ENCODE measurements at places on chromosomes 4 and X. TPM values are rescaled to one million over a fixed set of nuclear protein-coding genes. Genes with fewer than 3 reads are reported as not detected.

DNA sequence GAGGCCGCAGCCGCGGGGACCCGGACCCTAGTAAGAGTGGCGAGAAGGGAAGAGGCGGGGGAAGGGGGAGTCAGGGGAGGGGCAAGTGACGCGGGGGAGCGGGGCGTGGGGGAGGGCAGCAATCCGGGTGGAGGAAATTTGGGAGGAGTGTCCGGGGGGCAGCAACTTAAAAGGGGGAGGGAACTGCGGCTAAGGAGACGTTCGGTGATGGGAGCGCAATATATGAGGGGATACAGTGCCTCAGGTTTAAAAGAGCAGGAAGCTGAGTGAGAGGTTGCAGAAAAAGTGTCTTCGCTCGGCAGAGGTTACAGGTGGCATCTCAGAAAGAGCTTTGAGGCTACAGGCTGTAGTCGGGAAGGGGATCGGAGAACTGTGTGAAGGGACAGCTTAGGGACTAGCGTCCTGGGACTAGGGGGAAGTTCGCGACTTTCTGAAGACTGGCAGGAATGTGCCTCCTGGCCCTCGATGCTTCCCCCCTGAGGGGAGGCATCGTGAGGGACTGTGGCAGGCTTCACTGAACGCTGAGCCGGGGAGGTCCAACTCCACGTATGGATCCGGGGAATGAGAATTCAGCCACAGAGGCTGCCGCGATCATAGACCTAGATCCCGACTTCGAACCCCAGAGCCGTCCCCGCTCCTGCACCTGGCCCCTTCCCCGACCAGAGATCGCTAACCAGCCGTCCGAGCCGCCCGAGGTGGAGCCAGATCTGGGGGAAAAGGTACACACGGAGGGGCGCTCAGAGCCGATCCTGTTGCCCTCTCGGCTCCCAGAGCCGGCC is 519 bp downstream of the FOXO4 start:
- no peak for DNase-seq

- no peak for DNase-seq
These were observed 101.4 kb downstream of the ADRA2C start for GRCh38 chr4:3867403-3868100.

DNA sequence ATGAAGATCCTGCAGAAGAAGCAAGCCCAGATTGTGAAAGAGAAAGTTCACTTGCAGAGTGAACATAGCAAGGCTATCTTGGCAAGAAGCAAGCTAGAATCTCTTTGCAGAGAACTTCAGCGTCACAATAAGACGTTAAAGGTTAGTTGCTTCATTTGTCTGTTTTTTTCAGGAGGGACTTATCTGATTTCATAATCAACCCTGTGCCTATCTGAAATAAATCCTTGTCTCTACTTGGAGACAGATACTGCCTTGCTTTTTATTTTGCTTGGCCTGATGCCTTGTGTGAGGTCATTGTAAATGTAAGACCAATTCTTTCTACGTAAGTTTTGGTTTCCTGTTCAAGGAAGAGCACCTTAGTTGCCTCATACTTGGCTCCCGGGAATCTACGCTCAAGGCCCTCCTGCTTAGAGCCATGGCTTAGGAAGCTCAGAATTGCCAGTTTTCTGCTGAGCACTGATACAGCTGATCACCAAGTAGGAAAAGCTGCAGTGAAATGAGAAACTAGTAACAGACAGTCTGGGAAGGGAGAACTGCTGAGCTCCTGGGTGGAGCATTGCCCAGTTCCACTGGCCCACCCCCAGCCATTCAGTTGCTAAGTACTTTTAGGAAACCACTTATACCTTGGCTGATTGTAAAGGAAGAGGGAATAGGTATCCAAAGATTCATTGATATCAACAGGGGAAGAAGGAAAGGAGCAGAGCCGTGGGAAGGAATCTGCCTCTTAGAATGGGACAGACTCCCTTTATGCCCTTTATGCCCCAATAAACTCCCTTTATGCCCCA is 41.8 kb downstream of the RBBP7 start:
- peak; percentile 18 for DNase-seq

GRCh38 chr4:38730830-38731646 is 51.8 kb downstream of the TLR10 start:
- DNase-seq: peak; percentile 88

GRCh38 chrX:6052111-6052745 is 176.4 kb downstream of the NLGN4X start:
- no peak for DNase-seq

Gene NR3C2
- 29.4 TPM for total RNA-seq

Gene PKD2
- 38.4 TPM for total RNA-seq

Gene AKAP14
- not detected for total RNA-seq

Gene MAGEA4
- total RNA-seq: not detected

DNA sequence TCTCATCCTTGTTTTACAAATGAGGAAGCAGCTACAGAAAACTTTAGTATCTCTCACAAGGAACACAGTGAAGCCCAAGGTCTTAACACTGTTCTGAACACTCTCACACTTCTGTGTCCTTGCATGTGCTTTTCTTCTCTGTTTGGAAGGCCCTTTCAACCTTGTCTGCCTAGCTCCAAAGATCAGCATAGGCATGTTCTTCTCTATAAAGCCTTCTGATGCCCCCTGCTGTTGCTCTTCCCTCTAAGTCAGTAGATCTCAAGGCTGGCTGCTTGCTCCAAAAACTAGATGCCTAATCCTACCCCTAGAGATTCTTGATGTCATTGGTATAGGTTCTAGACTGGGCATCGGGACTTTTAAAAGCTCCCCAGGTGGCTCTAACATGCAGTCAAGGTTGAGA is 5.9 kb downstream of the APOO start:
- peak; percentile 71 for DNase-seq

Gene CCDC110
- 0.78 TPM for total RNA-seq

Gene OPHN1
- 7.6 TPM for total RNA-seq

DNA sequence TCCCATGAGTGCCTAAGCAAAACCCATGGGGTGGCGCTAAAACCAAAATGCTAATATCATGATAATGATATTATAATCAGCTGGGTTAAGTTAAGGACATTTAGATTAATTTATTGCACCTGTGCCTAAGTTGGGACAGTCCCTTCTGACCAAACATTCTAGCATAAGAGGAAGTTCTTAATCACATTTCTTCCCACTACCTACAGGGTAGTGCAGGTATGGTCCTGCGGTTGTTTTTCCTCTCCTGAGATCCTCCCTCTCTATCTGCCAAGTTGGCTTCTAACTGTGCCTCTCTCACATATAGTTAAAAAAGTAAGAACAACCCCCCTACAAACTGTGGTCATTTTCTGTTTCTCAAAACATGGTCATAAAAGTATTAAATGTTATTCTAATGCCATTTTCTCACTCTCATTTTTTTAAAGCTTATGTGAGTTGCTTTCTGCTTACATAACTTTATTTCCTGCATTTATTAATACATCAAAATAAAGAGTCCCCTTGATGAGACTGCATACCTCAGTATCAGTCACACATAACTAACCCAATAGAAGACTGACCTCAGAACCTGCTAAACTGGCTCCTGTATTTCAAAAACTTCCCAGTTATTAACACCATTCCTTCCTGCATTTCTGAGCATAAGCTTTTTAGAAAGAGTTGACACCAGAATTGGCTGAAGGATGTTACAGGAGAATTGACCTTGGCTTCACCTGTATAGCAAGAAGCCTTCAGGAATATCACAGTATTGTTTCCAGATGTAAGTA is 1332.5 kb downstream of the FSTL5 start:
- DNase-seq: no peak

GRCh38 chr4:52704133-52704532 is 45.0 kb upstream of the USP46 start:
- no peak for DNase-seq

- no peak for DNase-seq
These were observed 42.7 kb upstream of the RASSF6 start for GRCh38 chr4:73662709-73663546.

Gene NRK
- total RNA-seq: 4.3 TPM

DNA sequence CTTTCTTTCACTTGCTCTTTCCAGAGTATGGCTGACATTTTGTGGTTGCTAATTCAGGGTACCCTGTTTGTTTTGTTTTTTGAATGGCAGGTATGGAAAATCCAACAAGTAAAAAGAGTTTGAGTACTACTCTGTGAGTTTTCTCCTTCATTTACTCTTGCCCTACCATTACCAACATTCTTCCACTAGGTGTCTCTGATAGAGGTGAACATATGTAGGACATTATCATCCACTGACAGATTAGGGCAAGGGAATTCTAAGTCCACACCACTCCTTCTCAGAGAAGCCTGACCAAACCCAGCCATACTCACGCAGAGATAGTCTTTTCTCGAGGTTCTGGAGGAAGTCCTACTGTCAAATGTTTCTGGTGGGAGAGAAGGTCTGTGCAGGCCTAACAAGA is 36.7 kb upstream of the HDAC8 start:
- DNase-seq: no peak

DNA sequence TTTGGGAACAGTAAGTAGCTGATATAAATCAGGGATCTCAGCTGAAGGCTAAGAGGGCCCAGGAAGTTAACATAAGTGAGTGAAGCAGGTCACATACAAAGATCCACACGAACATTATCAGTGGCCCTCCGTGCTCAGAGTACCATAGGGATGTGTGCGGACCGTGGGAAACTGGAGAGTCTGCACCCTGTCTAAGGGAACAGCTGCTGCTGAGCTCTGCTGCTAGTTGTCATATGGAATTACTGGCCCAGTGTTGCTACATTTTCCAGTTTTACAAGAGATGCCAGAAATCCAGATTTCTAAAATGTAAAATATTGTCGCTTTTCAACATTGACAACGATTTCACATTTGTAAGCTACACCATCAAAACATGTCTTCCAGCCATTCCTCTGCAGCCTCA is 90.5 kb downstream of the RTL5 start:
- no peak for DNase-seq

- no peak for DNase-seq
These were observed 51.9 kb downstream of the HMGB2 start for GRCh38 chr4:173282256-173282562.

Gene CTAG1B
- total RNA-seq: not detected

DNA sequence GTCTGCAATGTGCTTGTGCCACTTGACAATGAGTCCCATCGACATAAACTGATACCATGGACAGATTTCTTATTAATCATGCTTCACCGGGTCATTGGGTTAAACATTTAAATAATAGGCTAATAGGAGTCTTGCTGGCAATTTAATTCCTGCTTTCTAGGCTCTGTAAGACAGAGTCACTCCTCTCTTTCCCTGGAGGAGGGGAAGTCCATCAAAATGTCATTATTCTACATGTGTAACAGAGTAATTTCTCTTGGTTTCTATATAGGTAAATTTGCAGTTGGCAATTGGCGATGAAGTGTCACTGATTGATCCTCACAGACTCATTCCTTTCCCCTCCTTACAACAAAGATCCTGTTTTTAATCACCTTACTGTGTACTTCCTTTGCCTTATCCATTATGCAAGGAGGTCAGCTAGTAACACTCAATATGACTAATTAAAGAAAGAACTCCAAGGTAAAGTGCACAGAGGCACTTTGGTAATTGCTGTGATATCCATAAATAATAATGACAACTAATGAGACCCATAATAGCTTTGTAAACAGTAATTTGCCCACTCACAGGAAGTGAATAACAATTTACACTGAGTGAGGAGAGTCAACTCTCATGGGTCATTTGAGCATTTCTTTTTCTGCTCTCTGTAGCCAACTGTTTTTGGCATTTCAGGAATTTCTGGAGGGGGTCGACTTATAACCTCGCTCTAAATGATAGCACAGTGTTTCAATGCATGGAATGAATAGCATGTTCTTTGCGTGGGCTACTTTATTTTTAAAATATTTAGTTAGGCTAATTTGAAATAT is 184.0 kb downstream of the UGT8 start:
- no peak for DNase-seq

DNA sequence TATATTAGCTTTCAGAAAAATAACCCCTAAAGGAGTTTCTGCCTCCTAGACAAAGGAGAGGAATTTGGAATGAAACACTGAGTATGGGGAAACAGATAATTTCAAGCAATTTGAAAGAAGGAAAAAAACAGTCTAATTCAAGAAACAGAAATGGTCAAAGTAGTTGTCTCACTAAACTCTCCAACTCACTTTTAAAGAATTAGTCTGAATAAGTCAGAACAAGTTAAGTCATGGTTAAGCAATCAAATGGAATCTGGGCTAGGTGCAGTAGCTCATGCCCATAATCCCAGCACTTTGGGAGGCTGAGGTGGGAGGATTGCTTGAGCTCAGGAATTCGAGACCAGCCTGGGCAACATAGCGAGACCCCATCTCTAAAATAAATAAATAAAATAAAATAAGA is 95.7 kb upstream of the GRIA3 start:
- no peak for DNase-seq

DNA sequence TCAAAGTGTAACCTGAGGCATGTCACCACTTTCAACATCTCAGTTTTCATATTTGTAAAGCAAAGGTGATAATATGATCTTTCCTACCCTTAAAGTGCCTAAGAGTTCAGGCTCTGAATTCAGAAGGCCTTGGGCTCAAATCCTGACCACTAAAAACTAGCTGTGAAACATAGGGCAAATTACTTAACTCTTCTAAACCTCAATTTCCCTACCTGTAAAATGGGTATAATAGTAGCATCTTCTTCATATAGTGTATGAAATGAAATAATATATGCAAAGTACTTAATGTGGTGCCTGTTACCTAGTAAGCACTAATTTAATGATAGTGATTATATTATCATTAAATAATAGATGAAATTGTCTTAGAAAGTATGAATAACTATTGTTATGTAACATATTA is 7.0 kb upstream of the WDR44 start:
- DNase-seq: no peak

Gene COPS4
- 31.5 TPM for total RNA-seq

Gene RPS6KA6
- total RNA-seq: 7.7 TPM

- no peak for DNase-seq
These were observed 49.4 kb upstream of the ENOX2 start for GRCh38 chrX:130952266-130953043.

GRCh38 chr4:170446782-170447181 is 357.0 kb upstream of the AADAT start:
- DNase-seq: no peak

DNA sequence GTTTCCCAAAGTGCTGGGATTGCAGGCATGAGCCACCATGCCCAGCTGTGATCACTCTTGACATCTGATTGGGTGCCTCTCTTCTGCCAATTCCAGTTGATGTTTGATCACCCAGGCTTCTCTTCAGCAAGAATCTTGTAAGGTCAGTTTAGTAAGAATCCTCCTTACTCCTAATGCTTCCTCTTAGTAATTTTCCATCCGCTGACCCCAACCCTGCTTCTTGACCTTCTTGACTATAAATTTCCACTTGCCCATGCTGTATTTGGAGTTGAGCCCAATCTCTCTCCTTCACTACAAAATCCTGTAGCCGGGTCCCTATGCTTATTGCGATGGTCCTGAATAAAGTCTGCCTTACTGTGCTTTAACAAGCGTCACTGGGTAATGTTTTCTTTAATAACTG is 75.4 kb downstream of the DDIT4L start:
- no peak for DNase-seq

Gene TMA16
- 13.9 TPM for total RNA-seq

GRCh38 chrX:136192839-136193414 is 45.6 kb downstream of the FHL1 start:
- no peak for DNase-seq

Measured in mucosa of gallbladder (tissue), 1 donor.